T-helper 17 cell (primary cell): ENCODE measurements at places on chromosomes 12 and 14. TPM values are rescaled to one million over a fixed set of nuclear protein-coding genes. Genes with fewer than 3 reads are reported as not detected.

Gene DLGAP5
- total RNA-seq: 0.12 TPM

Gene NGB
- not detected for total RNA-seq

Gene FGD4
- 0.94 TPM for total RNA-seq

Gene TAS2R50
- 0.91 TPM for total RNA-seq

Gene DACT1
- 0.91 TPM for total RNA-seq

Gene LYSET
- total RNA-seq: 6.3 TPM

Gene OVCH1
- not detected for total RNA-seq

GRCh38 chr12:112676507-112676906 lies 115.0 kb upstream of the RPH3A start:
- no peak for DNase-seq

- DNase-seq: no peak
These were observed 42.9 kb downstream of the FLRT2 start for GRCh38 chr14:85572845-85573244.

- peak; percentile 14 for DNase-seq
These were observed 2.0 kb upstream of the ART4 start for GRCh38 chr12:14845350-14845750.

GRCh38 chr12:14578646-14579045 lies 11.0 kb upstream of the PLBD1 start:
- no peak for DNase-seq

GRCh38 chr12:121857322-121858246 lies 1.1 kb downstream of the HPD start:
- DNase-seq: no peak

DNA sequence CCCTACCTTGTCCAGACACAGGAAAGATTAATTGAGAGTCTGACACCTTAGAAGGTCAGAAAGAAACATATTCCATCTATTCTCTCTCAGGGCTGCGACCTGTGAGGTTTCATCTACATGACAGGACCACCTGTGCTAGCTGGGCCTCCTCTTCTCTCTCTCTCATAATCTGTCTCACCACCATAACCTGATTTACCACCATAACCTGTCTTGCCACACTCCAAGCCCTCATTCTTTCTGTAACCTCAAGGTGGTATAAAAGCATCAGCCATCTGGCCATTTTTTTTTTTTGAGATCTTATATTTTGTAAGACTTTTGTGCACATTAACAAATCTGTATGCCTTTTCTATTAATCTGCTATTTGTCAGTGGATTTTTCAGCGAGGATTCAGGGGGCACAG lies 75.5 kb downstream of the ACADS start:
- no peak for DNase-seq

GRCh38 chr12:44053549-44054127 lies 217.8 kb downstream of the TMEM117 start:
- DNase-seq: no peak

GRCh38 chr12:58814036-58814435 lies 106.3 kb downstream of the LRIG3 start:
- DNase-seq: no peak

DNA sequence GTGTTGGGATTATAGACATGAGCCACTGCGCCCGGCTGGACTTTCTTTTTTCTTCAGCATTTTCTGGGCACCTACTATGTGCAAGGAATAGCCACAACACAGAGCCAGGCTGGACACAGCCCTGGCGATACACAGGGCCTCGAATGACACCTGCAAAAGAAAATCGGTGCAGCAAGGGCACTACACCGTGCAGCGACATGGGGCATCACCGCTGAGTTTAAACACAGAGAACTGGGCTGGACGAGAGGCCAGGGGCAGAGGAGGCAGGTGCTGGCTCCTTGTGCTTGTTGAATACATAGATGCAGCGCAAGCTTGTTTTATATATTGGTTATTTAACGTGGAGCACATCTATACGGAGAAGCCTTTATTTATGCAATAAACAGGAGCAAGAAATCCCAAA lies 92.4 kb downstream of the SETD3 start:
- no peak for DNase-seq

DNA sequence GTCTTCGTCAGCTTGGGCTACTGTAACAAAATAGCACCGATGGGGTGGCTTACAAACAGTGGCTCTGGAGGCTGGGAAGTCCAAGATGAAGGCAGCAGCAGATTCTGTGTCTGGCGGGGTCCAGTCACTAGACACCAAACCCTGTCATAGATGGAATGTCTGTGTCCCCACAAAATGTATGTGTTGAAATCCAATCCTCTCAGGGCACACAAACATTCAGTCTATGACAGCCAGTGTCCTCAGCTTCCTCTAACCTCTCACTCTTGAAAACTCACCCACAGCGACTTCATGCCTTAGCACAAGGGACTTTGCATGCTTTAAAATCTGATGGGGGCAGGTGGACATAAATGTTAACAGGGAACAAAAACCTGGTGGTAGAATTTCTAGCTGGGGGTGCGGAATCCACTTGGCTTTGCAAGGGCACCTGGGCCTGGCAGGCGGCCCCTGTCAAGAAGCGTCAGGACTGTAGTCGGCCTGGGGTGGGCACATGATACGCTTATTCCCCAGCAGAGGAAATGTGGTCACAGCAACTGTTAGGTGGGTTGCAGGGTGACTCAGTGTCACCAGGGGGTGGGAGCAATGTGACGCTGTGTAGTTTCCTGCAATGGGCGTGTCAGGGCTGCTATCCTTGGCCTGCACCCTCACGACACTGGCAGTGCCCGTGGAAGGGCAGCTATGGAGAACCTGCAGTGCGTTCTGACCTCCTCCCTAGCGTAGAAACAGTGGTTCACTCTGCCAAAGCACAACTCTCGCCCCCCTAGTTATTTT lies 17.7 kb downstream of the RIN3 start:
- no peak for DNase-seq

DNA sequence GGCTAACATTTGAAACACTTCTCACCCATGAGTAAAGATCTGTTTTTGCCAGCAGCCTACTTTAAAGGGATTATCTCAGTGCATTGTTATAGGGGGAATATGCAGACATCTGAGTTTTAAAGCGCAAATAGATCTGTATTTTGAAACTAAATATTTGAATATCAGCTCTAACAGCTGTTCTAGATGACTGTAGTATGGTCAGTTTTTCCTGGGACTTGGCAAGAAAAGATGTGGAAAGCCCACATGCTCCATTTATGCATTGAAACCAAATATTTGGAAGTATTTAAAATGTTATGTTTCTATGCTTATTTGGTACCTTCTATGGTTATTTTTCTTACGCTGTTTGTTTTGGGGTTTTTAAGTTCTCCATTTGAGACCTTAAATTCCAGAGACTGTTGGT lies 41.7 kb downstream of the RIC8B start:
- DNase-seq: no peak

- DNase-seq: no peak
These were observed 508.5 kb downstream of the FOXG1 start for GRCh38 chr14:29274890-29275596.

DNA sequence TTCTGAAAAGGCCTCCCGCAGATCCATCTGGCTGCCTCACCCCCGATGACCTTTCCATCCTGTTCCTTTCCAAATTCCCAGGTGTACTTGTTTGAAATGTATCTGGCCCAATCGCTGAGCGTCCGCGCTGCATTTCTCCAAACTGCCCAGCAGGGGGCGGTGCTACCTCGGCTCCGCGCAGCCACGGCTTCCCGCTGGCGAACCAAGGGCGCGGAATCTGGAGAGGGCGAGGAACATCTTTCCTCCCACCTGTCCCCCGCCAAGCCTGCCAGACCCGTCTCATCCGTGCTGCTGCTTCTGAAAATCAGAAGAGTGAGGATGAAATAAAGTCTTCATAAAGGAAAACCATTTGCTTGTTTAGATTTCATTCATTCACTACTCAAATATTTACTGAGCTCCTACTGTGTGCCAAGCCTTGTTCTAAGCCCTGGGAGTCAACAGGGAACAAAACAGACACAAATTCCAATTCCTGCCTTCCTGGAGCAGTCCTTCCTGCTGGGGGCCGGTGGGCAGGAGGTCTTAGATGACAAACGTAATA lies 16.8 kb upstream of the MYL2 start:
- DNase-seq: peak; percentile 36

DNA sequence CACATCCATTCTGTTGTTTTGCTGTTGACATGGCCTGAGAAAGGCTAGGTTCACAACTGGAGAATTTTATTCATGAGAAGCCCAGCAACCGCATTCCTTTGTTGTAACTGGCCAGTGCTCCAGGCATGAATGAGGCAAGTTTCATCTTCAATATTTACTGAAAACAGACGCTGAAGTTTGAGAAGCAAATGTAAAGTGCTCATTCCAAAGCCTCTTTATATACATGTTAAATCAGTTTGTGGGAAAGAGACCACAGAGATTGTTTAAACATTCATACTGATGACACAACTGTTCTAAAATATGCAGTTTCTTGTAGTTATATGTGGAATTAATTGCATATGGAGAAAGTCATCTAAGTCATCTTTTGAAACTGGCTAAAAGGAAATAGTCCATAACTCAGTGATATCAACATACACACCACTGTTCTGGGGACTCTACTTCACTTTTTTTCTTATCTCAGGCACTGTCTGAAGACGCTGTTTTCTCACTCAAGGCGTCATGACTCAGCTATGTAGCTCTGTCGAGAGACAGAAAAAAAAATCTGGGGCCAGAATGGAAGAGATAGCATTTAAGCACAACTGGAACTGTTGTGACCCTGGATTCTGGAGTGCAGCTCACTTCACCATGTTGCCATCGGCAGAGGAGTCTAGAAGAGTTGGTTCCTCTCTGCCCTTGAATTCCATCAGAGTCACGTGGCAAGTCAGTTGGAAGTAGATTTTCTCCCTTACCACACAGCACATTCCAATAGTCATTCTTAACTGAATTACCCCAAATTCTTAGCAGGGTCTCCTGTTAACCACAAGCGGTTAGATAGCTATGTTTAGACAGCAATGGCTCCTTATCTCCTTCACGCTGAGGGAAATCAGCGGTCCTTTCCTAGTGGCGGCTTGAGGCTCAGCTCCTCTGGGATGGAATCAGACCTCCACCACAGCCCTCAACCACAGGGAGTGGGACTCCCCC lies 258.4 kb upstream of the HMGA2 start:
- no peak for DNase-seq

GRCh38 chr14:33465846-33466700 lies 484.8 kb downstream of the EGLN3 start:
- no peak for DNase-seq

GRCh38 chr12:107404981-107405380 lies 280.6 kb upstream of the PWP1 start:
- no peak for DNase-seq

- no peak for DNase-seq
These were observed 53.1 kb upstream of the TMEM233 start for GRCh38 chr12:119540476-119540875.

DNA sequence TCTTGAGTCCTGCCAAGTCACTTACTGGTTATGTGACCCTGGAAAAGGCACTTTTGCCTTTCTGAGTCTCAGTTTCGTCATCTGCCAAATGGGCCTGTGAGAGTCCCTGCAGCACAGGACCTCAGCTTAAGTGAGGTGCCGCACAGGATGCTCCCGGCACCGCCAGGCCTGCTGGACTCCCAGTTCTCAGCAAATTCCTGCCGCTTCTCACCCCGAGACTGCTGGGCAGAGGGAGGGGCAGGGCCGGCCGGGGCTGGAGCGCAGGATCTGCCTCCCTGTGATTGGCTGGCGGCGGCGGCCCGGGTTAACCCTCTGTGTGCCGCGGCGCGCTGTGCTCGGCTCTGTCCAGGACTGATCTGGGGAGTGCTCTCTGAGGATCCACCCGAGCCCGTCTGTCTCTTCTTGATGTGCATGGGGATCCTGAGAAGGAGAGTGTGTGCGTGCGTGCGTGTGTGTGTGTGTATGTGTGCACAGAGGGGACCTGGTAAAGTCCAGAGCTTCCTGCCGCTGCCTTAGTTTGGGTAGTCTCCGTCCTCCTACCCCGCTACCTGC lies 8.6 kb downstream of the SETD1B start:
- DNase-seq: no peak

GRCh38 chr12:33245434-33245833 lies 194.2 kb downstream of the SYT10 start:
- DNase-seq: no peak

GRCh38 chr14:45246691-45247090 lies 6.3 kb downstream of the MIS18BP1 start:
- DNase-seq: no peak

DNA sequence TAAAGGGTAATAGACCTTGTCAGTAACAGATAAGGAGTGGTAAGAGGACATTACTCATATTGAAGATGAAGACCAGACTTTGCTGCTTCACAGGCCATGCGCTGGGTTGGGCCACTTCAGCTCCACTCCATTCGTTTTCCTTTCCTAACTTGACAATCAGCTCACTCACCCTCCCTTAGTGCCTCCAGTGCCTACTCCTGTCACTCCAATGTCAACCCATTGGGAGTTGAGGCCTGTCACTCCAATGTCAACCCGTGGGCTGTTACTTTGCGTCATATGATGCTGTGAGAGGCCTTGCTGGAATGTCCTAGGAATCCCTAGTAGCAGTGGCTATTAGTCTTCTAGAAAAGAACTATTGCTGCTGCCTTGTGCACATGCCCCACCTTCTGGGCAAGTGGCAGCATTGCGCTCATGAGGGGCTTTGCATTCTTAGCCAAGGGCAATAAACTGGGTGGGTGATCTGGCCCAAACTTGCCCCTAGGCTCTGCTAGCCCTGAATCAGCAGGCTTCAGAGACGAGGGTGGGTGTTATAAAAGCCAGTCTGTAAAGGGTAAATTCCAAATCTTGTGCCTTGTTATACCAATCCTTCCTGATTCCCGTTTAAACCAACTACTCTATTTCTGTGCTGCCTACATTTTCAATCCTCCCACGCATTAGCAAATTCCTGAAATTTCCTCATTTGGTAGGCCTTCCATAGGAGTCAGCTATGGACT lies 36.1 kb downstream of the BAZ2A start:
- peak; percentile 55 for DNase-seq

DNA sequence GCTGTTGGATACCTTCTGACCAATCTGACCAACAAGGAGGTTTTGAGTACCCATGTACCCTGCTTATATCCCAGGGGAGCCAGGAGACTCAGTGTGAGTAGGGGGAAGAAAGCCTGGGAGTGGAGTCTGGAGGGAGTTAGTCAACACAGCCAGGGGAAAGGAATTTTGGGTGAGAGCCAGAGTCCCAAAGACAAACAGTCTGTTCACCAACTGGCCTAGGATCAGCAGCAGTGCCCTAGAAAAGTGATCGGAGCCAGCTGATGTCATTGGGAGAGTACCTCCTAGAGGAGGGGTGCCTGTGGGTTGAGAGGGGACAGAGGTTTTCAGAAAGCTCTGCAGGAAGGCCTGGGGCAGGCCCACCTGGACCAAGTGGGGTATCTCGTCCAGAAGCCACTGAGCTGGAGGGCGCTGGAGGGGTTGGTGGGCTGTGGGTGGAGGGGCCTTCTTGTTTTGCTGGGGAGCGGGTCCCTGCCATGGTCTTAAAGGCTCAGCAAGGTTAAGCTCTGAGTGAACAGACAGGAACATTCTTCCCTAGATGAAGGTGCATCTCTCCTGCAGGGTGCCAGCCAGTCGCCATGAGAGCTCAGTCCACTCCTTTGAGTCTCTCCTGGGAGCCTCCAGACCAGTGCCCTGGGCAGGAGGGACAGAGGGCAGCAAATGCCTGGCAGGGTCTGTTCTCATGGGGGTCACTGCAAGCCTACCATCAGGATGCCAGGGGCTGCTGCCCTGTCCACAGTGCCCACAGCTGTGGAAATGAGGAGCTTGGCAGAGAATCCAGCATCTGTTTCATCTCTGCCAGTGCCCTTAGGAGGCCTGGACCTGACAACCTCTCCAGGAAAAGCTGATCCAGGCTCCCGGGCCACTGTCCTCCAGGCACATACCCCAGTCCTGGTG lies 63.6 kb downstream of the CHGA start:
- DNase-seq: no peak
